ENCODE measurements at places on chromosomes 13 and 19.

- DNase-seq: no peak
Observed at GRCh38 chr13:28117689-28118377, 17.5 kb upstream of the FLT3 start.

- DNase-seq: peak; percentile 70
Observed at GRCh38 chr19:3710265-3710812, 2.2 kb downstream of the TJP3 start.

GRCh38 chr13:40483601-40484000 is 182.8 kb downstream of the FOXO1 start:
- no peak for DNase-seq

DNA sequence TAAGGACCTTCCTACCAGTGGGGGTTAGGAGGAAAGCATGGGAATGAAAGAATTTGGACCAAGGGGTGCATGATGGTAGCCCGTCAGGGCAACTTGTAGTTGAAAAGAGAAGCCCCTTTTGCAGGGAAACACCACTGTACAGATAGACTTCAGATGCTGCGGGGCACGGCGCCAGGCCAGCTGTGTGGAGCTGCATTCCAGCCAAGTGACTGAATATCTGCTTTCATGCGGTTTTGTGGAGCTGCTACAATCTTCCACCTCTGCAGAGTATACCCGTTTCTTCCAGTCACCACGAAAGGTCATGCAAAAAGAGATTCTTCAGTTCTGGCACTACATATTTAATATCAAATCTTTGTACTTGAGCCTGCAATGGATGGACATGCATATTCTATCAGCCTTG is 104.7 kb downstream of the RGCC start:
- no peak for DNase-seq

DNA sequence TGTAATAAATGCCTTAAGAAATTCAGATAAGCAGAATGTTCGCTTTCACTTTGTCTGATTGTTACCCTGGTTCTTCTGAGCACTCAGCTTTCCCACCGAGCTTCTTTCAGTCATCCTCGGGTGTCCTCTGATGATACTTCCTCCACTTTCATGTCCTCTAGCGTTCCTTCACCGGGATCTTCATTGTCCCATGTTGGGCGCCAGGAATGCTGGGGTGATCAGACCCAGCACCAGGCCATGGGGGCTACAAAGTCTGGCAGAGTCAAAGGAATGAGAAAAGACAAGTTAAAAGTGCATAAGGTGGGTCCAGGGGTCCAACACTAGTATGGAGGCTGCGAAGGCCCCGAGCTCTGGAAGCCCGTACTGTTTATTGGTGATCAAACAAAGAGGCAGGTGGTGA is 11.7 kb upstream of the C19orf84 start:
- no peak for DNase-seq

- DNase-seq: peak; percentile 40
Observed at GRCh38 chr13:72458701-72459100, 268.7 kb downstream of the MZT1 start.

GRCh38 chr19:38990949-38991697 is 15.6 kb upstream of the FBXO17 start:
- no peak for DNase-seq

DNA sequence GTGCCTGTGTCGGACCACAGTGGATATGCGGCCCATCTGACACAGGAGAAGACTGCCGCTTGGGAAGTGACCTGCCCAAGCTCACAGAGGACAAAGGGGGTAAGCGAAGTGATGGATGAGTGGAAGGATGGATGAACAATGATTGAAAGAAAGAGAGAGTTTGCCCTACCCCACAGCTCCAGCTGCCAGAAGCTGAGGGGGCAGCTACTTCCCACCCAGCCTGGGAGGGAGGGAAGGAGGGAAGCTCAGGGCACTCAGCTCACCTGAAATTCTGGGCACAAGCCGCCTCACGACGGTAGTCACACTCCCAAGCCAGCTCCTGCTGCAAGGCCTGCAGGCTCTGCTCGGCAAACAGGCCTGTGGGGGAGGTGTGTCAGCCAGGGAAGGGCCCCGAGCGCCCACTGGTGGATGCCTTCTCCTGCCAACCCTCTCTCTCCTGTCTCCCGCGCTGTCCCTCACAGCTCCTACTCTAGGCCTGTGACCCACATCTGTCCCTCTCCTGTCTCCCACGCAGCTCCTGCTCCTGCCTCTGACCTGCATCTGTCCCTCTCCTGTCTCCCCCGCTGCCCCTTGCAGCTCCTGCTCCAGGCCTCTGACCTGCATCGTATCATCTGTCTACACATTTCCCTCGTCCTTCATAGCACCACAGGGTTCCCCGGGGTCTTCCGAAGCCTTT is 12.0 kb upstream of the NUMBL start:
- no peak for DNase-seq

DNA sequence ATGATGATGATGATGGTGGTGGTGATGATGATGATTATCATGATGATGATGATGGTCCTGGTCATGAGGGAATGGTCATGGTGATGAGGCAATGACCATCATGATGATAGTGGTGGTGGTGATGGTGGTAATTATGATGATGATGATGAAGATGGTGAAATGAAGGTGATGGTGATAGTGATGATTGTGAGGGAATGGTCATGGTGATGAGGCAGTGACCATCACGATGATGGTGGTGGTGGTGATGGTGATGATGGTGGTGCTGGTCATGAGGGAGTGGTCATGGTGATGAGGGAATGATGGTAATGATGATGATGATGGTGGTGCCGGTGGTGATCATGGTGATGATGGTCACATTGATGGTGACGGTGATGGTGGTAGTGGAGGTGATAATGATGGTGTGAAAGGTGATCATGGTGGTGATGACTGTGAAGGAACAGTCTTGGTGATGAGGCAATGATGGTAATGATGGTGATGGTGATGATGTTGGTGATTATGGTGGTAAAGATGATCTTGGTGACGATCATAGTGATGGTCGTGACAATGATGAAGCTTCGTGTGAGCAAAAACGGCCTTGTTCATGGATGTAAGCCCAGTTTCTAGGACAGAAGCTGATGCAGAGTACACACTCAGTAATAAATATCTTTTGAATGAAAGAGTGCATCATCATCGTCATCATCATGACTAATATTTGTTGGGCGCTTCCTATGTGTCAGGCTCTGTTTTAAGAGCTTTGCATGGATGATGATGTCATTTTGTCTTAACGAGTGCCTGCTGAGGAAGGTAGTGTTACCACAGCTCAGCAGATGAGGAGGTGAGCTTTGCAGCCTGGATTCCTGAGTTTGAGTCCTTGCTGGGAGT is 17.3 kb downstream of the SBK2 start:
- DNase-seq: no peak

DNA sequence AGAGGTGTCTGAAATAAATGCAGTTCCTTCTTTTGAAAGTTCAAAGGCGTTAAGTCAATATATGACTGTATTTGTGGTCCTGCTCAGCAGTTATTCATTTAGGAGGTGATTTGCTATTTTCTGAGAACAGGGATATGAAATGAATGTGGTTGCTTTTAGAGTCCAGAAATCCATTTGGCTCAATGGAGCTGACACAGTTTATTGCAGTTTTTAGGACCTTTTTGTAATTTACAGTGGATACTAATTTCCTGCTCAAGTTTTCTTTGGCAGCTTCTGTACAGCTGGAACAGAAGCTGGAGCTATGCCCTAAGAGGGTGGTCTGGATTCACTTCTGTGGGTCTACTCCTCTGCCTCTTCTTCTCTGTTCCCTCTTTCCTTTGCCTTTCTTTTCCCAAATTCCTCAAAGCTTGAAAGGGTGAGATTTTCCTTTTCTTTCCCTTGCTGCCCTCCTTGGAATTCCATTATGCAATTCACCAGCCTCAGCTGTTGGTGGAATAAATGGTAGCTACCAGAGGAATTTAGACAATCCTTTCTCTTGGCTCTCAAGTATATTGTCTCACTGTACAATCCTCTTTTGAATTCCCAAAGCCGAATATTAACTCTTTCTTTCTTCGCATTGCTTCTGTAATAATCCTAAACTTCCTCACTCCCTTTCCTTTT is 39.9 kb downstream of the ITGBL1 start:
- no peak for DNase-seq

DNA sequence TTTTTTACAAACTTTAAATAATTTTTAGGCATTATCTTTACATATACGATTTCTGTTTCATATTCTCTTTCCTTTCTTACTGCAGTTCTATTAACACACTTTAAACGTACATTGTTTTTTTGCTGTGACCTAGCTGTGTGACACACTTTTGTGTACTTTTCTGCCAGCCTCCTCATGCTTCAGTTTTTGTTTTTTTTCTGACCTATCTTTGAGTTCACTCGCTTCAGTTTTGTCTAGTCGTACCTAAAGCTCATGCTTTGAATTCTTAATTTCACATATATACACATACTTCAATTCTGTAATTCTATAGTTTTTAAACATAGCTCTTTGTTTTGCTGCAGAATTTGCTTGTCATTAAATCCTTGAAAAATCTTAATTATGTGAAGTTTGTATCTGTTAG is 150.4 kb downstream of the PDS5B start:
- no peak for DNase-seq

- no peak for DNase-seq
Observed at GRCh38 chr13:29733147-29733611, 117.2 kb downstream of the UBL3 start.

Measured in HAP-1 (cell line).